ENCODE measurements at places on chromosomes 1 and 21.

DNA sequence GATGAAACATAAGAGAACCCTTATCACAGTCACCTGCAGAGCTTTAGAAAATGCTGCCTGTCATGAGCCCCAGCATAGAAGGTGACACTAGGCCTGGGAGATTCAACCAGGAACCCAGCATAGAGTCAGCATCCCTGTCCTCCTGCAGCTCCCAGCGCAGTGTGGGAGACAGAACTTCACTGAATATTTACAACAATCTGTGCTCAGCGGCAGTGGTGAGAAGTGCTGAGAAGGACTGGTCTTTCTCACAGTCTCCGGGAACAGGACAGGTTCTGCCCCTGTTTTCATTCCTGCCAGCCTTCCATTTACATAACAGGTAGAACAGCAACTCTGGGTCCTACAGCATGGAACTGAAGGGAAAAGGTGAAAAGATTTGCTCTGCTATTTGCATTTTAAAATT lies 83.5 kb upstream of the GADD45A start:
- no peak for DNase-seq

DNA sequence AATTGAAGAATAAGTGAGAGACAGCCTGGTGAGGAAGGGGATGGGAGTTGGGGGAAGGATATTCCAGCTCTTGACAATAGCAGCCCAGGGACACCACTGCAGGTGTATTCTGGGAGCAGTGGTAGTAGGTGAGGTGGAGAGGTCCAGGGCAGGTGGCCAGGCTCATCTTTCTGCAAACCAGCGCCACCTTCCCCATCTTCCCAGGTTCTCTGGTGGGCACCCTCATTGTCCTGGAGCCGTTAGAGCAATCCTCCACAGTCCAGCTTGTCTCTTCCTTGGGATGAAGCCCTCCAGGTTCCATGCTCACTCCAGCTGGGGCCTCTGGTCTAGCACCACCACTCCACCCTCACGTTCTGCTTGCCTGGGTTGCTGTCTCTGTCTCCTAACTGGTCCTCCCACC lies 97.0 kb downstream of the IER5 start:
- DNase-seq = no peak

DNA sequence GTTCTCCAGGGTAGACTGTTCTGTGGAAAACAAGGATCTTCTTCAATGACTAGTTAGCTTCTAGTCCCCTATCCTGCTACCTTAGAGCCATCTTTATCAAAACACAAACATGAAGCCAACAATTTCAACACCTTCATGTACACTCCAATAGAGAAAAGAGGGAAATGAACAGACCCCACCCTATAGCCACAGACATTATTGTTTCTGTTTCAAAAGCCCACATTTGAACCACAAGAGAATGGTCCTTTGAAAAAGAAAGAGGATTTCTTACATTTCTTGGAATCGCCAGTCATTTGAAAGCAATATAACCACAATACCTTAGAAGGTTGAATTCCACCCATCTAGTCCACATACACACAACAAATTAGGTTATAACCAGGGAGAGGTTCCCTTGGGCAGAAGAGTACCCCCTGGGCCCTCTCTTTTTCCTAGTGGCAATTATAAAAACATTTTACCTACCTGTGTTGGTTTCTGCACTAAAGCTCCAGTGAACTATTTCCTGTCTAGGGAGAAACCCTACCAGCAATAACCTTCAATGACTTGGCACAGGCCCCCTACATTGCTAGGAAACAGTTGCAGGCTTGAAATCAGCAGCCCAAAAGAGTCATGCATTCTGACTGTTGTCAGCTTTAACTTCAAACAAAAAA lies 2.7 kb upstream of the LPGAT1 start:
- no peak for DNase-seq

DNA sequence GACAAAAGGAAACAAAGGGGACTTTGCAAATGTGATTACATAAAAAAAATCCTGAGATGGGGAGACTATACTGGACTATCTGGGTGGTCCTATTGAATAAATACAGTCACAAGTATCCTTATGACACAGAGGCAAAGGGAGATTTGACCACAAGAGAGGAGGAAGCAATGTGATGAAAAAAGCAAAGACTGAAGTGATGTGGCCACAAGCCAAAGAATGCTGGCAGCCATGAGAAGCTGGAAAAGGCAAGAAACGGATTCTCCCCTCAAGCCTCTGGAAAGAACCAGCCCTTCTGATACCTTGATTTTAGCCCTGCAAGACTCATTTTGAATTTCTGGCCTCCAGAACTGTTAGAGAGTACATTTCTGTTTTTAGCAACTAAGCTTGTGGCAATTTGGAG lies 36.4 kb downstream of the OLFML2B start:
- DNase-seq = no peak

All from NCI-H1092 (cell line).